ENCODE measurements at places on chromosomes 1 and 21. TPM values are rescaled to one million over a fixed set of nuclear protein-coding genes. Genes with fewer than 3 reads are reported as not detected.

TMOD4 gene
- 2.6 TPM for total RNA-seq

DNA sequence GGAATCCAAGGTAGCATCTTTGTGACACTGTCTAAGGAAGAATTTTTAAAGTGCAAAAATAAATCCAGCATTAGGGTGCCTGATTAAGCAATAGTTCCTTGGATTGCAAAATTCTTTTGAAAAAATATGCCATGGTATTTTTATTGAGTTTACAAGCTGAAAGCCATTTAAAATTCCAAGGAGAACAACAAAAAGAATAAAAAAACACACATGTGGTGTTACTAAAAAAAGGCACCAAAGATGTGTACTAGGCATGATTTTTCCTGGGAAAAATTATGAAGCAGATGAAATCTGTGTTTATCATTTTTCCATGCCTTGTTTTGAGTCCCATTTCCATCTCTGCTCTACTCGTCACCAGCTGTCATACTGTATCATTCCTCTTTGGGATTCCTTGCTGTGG lies 157.0 kb upstream of the ZNHIT6 start:
- no peaks in the 10 kb centered on the region for H3K27me3 ChIP-seq
- H3K27ac ChIP-seq: no peak overlapping the region
- H3K4me1 ChIP-seq: no peaks in the 10 kb centered on the region
- H3K36me3 ChIP-seq: no peaks in the 10 kb centered on the region
- no peak overlapping the region for H3K4me3 ChIP-seq

- H3K27me3 ChIP-seq: no peaks in the 10 kb centered on the region
- DNase-seq: no peak
- no peaks in the 10 kb centered on the region for H3K4me1 ChIP-seq
- no peak overlapping the region for H3K27ac ChIP-seq
Measured at GRCh38 chr1:96882096-96882495, 160.5 kb downstream of the PTBP2 start.

DNA sequence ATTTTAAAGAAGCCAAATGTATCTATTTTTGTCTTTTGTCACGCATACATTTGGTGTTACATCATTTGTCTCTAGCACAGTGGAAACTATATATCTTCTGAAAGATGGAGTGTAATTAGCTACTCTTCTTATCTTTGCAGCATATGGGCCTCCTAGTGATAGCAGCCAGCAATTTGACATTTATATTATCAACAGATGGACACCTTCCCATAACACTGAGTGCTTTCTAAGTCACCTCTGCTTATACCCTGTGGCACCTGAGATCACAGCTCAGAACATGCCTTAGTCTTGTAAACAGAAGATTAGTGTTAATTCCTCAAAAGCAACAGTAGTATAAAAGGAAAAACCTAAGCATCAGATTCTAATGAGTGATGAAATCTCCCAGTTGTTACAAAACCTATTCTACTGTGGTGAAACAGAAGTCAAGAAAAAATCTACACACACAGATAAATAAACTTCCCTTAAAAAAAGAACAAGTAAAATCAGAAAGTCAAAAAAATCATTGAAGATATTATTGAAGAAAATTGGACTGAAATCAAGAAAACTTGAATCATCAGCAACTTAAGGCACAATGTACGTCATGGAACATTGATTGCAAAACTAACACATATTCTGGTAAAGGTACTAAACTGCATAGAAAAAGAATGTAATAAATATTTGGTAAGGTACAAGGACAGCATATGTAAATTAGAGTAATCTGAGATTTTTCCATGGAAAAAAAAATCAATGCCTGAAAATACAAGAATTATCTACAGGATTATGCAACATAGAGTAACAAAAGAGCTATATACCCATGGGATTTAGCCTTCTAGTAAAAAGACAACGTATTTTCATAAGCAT lies 61.7 kb downstream of the KCNT2 start:
- no peaks in the 10 kb centered on the region for H3K27me3 ChIP-seq
- no peak overlapping the region for H3K27ac ChIP-seq
- no peak for DNase-seq
- no peaks in the 10 kb centered on the region for H3K4me1 ChIP-seq
- no peak overlapping the region for H3K4me3 ChIP-seq

GRCh38 chr1:153945131-153945794 lies 1.3 kb downstream of the DENND4B start:
- H3K4me3 ChIP-seq: peak overlapping the region; percentile 88
- H3K4me1 ChIP-seq: peaks cover 35% of the 10 kb centered on the region
- peak; percentile 72 for DNase-seq
- H3K27ac ChIP-seq: peak overlapping the region; percentile 97
- H3K27me3 ChIP-seq: no peaks in the 10 kb centered on the region

GRCh38 chr1:160206421-160207117 lies 1.4 kb downstream of the PEA15 start:
- H3K4me1 ChIP-seq: peaks cover 49% of the 10 kb centered on the region
- DNase-seq: no peak
- peak overlapping the region; percentile 87 for H3K27ac ChIP-seq
- H3K27me3 ChIP-seq: no peaks in the 10 kb centered on the region
- H3K36me3 ChIP-seq: peaks cover 20% of the 10 kb centered on the region
